Hematopoietic multipotent progenitor cell (in vitro differentiated cells): ENCODE measurements at places on chromosomes 2 and 18. TPM values are rescaled to one million over a fixed set of nuclear protein-coding genes. Genes with fewer than 3 reads are reported as not detected.

DNA sequence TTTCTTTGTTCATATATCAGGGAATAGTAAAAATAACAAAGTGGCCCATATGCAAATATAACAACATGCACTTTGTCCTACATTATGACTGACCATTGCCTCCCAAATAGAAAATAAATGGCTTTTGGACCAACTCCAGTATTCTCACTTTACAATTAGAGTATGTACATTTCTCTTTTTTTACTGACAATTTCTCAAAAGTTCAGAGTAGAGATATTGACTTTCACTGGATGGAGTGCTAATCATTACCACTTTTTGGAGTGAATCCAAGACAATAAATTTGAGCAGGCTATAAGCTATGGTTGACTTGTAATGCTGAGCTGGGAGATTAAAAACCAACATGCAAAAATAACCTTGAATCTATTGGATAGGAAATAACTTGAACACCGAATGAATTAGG is 987.4 kb downstream of the SUCLG1 start:
- no peak for DNase-seq

DNA sequence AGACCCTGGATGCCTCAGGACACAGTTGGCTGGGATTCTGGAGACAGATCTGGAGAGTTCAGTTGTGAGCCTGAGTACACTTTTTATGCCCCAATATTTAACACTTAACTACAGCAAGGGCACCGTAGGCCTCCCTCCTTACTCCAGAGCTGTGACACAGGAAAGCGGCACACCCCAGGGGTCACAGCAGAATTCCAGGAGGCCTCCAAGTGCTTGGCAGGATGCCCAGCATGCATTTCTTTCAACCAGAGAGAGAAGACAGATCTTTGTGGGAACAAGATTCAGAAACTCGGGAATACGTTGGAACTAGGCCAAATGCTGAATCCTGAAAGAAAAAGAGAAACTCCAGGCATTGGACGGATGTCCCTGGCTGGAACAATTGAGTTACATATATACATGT is 199.2 kb upstream of the NT5C1B start:
- DNase-seq = no peak

GRCh38 chr2:33420726-33421125 is 55.7 kb upstream of the RASGRP3 start:
- DNase-seq = no peak

DNA sequence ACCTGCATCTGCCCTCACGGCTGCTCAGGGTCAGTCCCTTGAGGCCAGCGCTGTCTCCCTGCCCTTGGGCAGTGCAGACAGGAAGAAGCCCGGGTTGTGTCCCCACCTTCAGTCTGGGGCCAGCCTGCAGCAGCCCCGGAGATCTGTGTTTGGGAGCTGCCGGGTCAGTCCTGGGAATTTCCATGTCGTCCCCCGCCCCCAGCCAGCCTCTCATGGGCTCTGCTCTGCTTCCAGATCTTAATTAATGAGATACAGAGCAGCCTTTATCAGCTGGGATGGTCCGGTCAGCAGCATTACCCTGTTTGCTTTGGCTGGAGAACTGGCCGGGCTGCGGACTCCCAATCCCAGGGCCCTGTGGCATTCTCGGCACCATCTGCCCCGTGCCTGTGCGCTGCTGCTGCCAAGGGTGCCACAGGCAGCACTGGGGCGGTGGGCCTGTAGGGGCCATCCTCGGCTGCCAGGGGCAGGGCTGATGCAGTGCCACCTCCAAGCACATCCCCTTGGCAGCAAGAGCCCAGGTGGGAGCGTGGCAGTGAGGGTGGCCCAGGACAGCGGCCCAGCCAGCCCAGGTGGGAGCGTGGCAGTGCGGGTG is 2.4 kb downstream of the BOK start:
- DNase-seq = no peak

GRCh38 chr18:30929718-30930117 is 112.8 kb downstream of the DSC3 start:
- no peak for DNase-seq

DNA sequence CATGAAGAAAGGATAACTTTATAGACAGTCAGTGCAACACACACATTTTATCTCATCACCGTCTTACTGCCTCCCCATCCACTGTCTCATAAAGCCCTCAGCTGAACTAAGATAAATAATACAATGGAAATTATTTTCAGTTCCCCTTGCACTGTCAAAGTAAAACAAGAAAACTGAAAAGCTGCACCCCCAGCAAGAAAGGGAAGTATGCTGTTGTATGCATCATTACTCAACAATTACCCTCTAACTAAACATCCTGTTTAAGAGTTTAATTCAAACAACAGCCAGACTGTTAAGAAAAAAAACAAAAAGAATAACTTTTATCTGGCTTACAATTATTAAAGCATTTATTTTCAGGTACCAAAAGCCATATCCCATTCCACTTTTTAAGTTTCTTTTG is 25.0 kb downstream of the MPPE1 start:
- no peak for DNase-seq

- no peak for DNase-seq
Measured at GRCh38 chr2:18611604-18612003, 22.2 kb upstream of the NT5C1B start.

DNA sequence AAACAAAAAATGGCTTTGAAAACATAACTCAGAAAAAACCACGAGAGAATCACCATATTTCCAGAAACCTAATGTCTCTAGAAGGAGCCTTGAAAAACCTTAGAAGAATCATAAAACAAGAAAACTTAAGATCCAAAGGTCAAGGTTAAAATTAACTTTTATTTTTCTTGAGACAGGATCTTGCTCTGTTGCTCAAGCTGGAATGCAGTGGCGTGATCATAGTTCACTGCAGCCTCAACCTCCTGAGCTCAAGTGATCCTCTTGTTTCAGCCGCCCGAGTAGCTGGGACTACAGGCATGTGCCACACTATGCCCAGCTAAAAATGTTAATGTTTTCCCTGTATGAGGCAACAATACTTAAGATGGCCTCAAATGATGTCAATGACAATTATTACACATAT is 254.2 kb upstream of the SESTD1 start:
- DNase-seq = no peak

The ZSWIM2 gene
- total RNA-seq = not detected

The CXCR4 gene
- 150 TPM for total RNA-seq
